ENCODE measurements at places on chromosomes 2 and 18.

DNA sequence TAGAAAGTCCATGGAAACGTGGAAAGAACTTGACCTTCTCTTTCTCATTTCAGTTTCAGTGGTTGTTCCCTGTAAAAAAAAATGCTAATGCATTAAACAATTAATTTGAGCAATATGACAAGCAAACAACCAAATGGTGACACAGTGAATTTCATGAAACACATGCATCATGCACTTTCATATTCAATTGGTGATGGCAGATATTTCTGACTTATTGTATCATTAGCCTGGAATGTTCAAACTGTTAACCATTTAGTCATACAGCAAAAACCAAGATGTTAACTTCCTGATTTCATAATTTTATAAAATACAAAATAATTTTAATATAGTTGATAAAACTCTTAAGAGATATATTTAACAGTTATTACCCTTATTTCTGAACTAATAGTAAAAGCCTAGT, 85.5 kb downstream of the SCN1A start:
- DNase-seq, result no peak

DNA sequence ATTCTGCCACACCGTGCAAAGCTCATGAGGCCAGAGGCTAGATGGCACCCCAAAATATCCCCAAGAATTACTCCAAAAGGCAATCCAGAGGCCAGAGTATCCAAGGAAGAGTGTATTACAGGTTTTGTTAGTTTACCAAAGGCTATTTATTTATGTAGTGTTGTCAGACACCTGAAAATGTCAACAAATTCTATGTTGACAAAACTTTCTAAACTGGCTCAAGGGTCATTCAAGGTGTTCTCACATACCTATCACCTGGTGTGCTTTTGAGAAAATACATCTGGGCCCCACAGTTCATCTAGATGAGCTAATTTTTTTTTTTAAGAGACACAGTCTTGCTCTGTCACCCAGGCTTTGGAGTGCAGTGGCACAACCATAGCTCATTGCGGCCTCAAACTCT, 12.4 kb upstream of the DTNB start:
- DNase-seq, result no peak

GRCh38 chr2:74696829-74697228, 42.8 kb downstream of the SEMA4F start:
- DNase-seq, result no peak

DNA sequence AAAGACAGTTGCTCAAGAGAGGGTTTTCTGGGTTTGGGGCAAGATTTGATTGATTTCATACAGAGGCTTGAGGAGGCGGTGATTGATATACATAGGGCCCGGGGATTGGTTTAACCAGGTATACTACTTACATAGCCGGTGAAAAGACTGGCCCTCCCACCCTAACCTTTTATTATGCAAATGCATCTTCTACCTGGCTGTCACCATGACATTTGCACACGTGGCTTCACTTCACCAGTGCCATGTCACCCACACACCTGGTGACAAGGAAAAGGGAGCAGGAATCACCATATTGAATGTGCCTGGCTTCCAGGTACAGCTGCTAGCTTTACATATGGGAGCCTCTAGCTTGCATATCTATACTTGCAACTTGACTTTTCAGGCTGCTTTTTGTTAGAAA, 9.7 kb downstream of the ERMN start:
- DNase-seq, result no peak

GRCh38 chr2:113157897-113158753, 15.6 kb upstream of the PSD4 start:
- no peak for DNase-seq

GRCh38 chr2:3778851-3779495, 75.6 kb downstream of the DCDC2C start:
- DNase-seq, result no peak

DNA sequence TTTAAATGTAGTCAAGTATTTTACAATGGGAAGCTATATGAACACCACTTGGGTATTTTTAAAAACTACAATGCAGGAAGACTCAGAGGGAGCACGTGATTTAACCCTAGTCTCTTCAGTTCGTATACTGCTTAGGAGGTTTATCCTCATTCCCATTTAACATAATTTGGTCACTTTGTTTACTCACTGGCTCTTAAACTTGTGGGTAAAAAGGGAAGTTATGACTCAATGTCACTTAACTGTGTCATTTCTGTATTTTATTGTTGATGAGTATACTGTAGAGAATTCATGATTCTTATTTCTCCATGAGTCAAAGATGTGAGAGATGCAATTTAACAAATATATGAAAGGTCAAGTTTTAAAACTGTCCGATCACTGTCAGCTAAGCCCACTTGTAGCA, 48.2 kb downstream of the SLC66A3 start:
- no peak for DNase-seq

DNA sequence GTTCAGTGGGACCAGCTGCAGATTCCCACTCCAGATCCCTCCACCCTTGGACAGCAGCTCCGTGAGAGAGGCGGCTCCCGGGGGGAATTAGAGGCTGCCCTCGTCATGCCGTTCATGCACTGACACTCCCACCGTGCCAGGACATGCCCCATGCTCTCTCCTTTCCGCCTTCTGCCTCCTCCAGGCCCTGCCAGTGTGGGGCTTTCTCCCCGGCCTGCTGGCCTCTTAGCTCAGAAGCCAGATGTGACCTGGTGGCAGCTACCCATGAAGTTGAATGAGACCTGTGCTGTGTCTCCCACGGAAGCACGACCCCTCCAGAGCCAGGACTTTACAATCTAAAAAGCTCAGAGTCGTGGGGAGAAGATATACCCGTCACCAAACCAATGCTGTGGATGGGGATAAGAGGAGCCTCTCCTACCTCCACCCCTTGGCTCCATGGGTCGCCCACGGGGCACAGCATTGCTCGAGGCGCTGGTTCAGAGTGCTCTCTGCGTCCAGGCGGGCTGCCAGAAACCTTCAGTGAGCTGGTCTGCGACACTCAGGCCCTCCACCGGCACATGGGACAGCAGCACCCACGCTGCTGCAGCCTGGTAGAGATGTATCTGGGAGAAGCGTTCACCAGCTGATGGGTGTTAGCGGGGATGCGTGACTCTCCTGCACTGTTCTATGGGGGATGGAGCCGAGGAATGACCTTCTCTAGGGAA, 111.0 kb upstream of the GPC1 start:
- DNase-seq, result no peak

All from stimulated activated CD4-positive, alpha-beta T cell treated with anti-CD3 and anti-CD28 coated beads, TNF-alpha, amount 100 ng/mL, for 24 hours (primary cell).